Neural cell (in vitro differentiated cells): ENCODE measurements at places on chromosomes 3 and 15. TPM values are rescaled to one million over a fixed set of nuclear protein-coding genes. Genes with fewer than 3 reads are reported as not detected.

Gene GRAMD2A
- polyA plus RNA-seq: 1.9 and 3.2 TPM in 2 replicates

Gene DPPA2
- polyA plus RNA-seq: not detected in 2 replicates

Gene SENP5
- 24.2 and 27.3 TPM in 2 replicates for polyA plus RNA-seq

Gene ATP11B
- polyA plus RNA-seq: 29.9 and 31.2 TPM in 2 replicates

Gene NMNAT3
- polyA plus RNA-seq: 2.3 and 4.6 TPM in 2 replicates

Gene CRYGS
- 6.7 and 7.7 TPM in 2 replicates for polyA plus RNA-seq

Gene MEX3B
- 38.8 and 46.0 TPM in 2 replicates for polyA plus RNA-seq

Gene SI
- polyA plus RNA-seq: not detected in 2 replicates
